Right cardiac atrium (tissue), 5 donors: ENCODE measurements at places on chromosomes 11 and 22. TPM values are rescaled to one million over a fixed set of nuclear protein-coding genes. Genes with fewer than 3 reads are reported as not detected.

Gene KREMEN1
- 53.6 TPM for total RNA-seq

GRCh38 chr11:56923116-56923515 lies 65.6 kb upstream of the OR5AK2 start:
- DNase-seq: no peak

GRCh38 chr22:46083383-46084350 lies 66.7 kb upstream of the PPARA start:
- peak; percentile 56 for DNase-seq

DNA sequence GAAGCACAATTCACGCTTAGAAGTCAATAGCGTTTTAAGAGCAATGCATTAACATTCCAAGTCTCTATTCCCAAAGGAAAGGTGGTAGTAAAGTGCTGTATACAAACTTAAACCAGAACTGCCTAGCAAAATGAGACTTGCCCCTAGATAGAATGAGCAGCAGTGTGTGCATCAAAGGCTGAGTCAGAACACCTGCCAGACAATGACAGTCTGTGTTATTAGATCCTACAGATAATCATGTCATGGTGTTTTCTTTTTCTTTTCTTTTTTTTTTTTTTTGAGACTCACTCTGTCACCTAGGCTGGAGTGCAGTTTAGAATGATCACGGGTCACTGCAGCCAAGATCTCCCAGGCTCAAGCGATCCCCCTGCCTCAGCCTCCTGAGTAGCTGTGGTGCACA lies 1.6 kb downstream of the RTCB start:
- no peak for DNase-seq

DNA sequence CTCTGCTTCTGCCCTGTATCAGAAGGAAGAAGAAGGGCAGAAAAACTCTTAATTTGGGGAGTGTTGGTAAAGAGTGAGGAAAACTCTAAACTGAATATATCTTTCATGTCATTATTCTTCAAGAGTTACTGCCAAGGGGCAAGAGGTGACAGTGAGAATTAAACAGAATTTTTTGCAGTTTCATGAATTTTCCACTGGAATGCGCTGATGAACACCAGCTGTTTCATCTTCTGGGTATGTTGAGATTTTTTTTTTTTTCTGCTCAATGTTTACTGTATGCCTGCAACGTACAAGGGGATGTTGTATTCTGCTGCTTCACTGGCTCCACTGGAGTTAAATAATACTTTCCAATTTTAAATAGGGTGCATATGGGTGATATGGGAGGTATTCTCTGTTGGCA lies 117.8 kb downstream of the FAM76B start:
- DNase-seq: no peak

- no peak for DNase-seq
Observed at GRCh38 chr11:119179342-119179741, 5.9 kb upstream of the NHERF4 start.

- DNase-seq: no peak
Observed at GRCh38 chr11:74826901-74827300, 78.3 kb downstream of the RNF169 start.

DNA sequence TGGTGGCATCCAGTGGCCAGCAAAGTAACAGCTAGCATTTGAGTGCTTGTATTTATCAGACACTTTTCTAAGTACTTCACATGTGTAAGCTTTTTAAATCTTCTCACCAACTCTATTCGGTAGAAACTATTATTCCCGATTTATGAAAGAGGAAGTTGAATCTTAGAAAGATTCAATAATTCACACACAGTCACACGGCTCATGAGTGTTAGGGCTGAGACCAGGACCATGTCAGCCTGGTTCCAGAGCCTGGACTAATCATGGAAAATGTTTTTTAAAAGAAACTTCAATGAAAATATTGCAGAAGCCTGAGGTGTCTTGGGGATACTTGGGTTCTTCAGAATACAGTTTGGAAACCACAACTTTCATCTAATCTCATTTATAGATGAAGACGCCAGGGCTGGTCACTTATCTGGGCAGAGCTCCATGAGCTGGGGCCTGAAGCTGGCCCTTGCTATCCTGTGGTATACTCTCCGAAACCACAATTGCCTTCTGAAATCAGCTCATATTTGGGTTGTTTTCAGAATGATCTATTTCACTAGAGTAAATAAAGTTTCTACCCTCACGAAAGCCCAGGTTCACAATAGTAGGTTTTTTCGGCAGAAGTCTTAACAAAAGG lies 4.3 kb upstream of the CRTAM start:
- DNase-seq: no peak

DNA sequence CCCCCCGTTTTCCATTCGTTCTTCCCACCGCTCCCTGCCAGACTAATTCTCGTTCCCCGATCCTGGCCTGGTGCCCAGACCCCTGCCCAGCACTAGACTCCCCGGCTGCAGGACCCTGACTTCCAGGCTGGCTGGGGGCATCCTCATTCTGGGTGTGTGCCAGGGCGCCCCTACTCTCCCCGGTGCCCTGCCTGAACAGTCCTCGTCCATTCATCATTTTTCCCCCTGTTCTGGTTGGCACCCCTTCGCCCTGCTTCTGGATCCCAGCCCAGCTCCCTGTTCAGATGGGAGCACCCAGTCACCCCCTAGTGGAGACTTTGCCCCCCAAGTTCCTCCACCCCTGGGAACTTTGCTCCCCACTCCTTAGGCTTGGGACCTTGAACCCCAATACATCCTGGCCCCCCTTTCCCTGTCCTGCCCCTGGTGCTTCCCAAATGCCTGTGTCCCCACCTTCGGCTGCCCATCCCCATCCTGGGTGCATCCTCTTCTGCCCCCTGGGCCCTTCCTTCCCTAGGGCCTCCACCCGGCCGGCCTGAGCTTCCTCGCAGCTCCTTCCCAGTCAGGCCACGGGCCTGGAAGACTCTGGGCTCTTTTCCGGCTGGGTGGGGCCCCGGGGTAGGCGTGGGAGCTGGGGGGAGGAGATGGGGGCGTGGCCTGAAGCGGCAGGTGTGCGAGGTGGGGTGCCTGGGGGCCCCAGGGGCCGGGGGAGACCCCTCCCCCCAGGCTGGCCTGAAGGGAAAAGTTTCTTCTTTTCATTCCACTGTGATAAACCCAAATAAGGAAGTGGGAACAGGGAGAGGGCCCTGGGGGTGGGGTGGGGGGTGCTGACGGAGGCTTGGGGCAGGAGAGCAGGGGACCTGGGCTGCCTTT lies 908 bp downstream of the PLCB3 start:
- peak; percentile 87 for DNase-seq
